A375 (cell line): ENCODE measurements at places on chromosomes 5 and 9. TPM values are rescaled to one million over a fixed set of nuclear protein-coding genes. Genes with fewer than 3 reads are reported as not detected.

Gene CRHBP
- total RNA-seq, result 0.50 and 0.53 TPM in 2 replicates

Gene TMEM174
- total RNA-seq, result not detected in 2 replicates

Gene UHRF2
- 53.2 and 61.0 TPM in 2 replicates for total RNA-seq

Gene HSPB3
- total RNA-seq, result 2.5 and 3.1 TPM in 2 replicates

Gene TAF1L
- 0.04 TPM in 1 of 2 replicates, not detected in the other for total RNA-seq

Gene CDH18
- total RNA-seq, result 0.30 and 0.56 TPM in 2 replicates

Gene LCN2
- 0.98 and 4.4 TPM in 2 replicates for total RNA-seq

Gene C5orf63
- 1.7 and 2.9 TPM in 2 replicates for total RNA-seq

Gene EGFL7
- 21.5 and 22.0 TPM in 2 replicates for total RNA-seq

Gene SMIM33
- total RNA-seq, result not detected in 2 replicates

Gene SPEF2
- total RNA-seq, result 5.5 and 7.5 TPM in 2 replicates

Gene NOXA1
- total RNA-seq, result 0.56 and 1.2 TPM in 2 replicates

Gene SPATA24
- total RNA-seq, result 13.7 and 18.1 TPM in 2 replicates

Gene PROB1
- total RNA-seq, result 0.79 and 1.1 TPM in 2 replicates

Gene OMD
- total RNA-seq, result not detected in 2 replicates

Gene PDCD1LG2
- 0.79 and 0.82 TPM in 2 replicates for total RNA-seq

Gene PMPCA
- 96.6 and 103 TPM in 2 replicates for total RNA-seq

Gene LAMC3
- 0.11 and 1.5 TPM in 2 replicates for total RNA-seq

Gene SHISAL2B
- not detected in 2 replicates for total RNA-seq

Gene UNC13B
- 9.1 and 10.4 TPM in 2 replicates for total RNA-seq

Gene SPATA31C1
- not detected in 2 replicates for total RNA-seq
